ENCODE measurements at places on chromosomes 6 and 20. TPM values are rescaled to one million over a fixed set of nuclear protein-coding genes. Genes with fewer than 3 reads are reported as not detected.

GRCh38 chr20:24522452-24523330, 53.3 kb downstream of the SYNDIG1 start:
- no peak overlapping the region for H3K27ac ChIP-seq
- H3K27me3 ChIP-seq: peaks cover 4% of the 10 kb centered on the region
- H3K36me3 ChIP-seq: no peaks in the 10 kb centered on the region
- no peak overlapping the region for H3K4me3 ChIP-seq

DNA sequence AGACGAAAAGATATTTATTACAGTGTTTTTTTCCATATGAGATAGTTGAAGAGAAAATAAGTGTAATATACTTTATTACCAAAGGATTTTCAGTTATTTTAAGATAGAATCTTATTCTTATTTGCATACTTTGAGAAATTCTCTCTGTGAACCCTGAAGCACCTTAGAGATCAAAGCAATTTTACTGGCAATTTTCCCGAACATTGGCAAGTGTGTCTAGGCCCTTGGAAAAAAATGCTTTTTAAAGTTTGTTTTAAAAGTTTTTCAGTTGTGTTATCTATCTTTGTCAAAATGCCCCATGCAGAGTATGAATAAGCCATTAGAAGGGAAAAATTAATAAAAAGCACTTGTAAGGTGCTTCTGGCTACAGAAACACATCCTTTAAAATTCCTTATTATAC, 276.8 kb upstream of the HSF2 start:
- no peaks in the 10 kb centered on the region for H3K36me3 ChIP-seq
- no peak overlapping the region for H3K4me3 ChIP-seq
- H3K4me1 ChIP-seq: no peaks in the 10 kb centered on the region
- no peak overlapping the region for H3K27ac ChIP-seq
- H3K27me3 ChIP-seq: peaks cover 2% of the 10 kb centered on the region
- DNase-seq: no peak

- DNase-seq: no peak
- no peaks in the 10 kb centered on the region for H3K36me3 ChIP-seq
- H3K27ac ChIP-seq: no peak within 1 kb of the TSS
- no peak within 1 kb of the TSS for H3K4me3 ChIP-seq
These were observed at the start of gene FHL5 for GRCh38 chr6:96562886-96563285. Gene FHL5 (plus strand): TSS chr6:96563128. CDS start chr6:96603614, 40,486 bp downstream.

- no peak overlapping the region for H3K27ac ChIP-seq
- no peaks in the 10 kb centered on the region for H3K4me1 ChIP-seq
- no peak for DNase-seq
These were observed 129.2 kb downstream of the BCKDHB start for GRCh38 chr6:80235647-80236046.

DNA sequence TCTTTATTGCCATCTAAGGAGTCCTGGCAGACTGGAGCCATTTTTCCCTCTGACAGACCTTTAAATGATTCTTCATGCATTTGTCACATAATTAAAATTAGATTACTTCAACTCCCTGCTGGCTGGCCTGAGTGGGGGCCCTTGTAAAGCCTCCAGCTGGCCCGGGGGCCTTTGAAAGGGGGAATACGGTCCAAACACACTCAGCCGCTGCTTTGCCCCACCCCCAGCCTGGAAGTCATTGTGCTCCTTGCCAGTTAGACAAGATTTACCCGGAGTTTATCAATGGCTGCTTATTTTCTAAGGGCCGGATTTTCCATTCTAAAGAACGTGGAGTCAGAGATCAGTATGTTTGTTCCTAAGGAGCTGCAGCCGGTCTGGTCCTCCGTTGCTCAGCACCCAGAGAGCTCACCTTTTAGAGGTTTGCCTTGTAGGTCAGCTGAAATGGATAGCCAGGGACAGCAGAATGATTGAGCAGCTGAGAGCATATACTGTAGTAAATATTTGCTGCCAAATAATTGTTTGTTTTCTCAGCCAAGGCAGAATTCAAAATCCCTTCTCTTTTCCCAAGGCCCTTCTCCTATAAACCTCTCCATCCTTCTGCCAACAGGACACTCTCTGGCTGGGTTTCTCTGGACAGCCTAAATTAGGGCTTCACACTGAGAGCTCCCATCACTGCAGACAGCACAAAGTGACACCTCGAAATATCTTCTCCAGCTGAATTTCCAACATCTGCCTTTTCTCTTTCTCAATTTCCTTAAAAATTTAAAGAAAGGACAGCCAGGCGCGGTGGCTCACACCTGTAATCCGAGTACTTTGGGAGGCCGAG, 68.4 kb upstream of the RBM24 start:
- no peak for DNase-seq
- peaks cover 3% of the 10 kb centered on the region for H3K27me3 ChIP-seq
- H3K36me3 ChIP-seq: no peaks in the 10 kb centered on the region

- H3K36me3 ChIP-seq: no peaks in the 10 kb centered on the region
- H3K4me1 ChIP-seq: peaks cover 2% of the 10 kb centered on the region
- no peak overlapping the region for H3K27ac ChIP-seq
- H3K4me3 ChIP-seq: no peak overlapping the region
- H3K27me3 ChIP-seq: peaks cover 1% of the 10 kb centered on the region
- no peak for DNase-seq
These were observed 67.7 kb upstream of the CD93 start for GRCh38 chr20:23153696-23154341.

Gene VGLL2
- not detected for polyA plus RNA-seq

DNA sequence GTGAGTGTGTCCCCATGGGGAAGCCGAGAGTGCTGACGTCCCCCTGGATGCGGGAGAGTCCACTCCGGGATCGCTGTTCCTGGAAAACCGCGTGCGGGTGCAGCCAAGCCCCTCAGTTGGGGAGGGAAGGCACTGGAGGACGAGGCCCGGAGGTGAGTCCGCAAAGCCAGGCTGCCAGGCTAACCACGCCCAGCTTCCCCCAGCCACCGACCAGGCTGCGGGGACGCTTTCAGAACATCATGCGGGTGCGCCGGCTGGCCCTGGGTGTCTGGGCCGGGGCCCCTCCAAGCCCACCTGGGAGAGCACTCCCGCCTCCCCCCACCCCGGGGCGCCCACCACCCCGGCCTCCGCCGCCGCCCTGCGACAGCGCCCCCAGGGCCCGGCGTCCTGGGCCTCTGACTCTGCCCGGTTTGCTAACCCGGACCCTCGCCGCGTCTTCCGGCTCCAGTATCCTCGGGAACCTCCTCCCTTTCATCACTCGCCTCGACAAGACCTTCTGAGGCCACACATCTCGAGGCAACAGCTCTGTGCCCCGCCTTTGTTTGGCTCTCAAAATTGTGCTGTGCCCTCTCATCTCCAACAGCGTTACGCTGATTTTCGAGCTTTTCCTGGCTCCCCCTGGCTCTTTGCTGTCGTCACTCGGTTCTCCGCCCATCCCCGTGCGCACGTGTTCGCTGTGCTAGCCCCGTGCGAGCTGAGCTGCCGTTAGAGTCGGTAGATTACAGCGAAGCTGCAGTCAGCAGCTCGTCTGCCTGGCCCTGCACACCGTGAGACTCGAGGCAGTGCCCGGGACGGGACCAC, 47.1 kb upstream of the ENTPD6 start:
- peak overlapping the region; percentile 86 for H3K4me3 ChIP-seq
- H3K27me3 ChIP-seq: no peaks in the 10 kb centered on the region
- DNase-seq: peak; percentile 24
- peaks cover 4% of the 10 kb centered on the region for H3K36me3 ChIP-seq
- H3K27ac ChIP-seq: no peak overlapping the region
- peaks cover 7% of the 10 kb centered on the region for H3K4me1 ChIP-seq

DNA sequence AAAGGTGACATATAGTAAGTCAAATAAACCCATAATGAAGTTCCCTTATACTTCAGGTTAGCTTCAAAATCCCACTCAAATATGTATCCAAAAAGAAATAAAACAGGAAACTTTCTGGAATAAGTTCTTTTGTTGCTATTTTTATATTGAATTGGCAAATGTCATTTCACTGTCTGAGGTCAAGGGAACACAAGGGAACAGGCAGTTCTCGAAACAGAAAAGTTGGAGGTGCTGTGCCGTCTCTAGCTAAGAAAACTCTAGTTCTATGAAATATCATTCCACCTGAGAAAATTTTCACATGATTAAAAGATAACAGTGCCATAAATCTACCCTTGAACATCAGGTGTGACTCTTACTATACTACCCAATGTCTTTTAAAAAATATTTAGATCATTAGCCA, 358.5 kb downstream of the PRKN start:
- no peaks in the 10 kb centered on the region for H3K4me1 ChIP-seq
- H3K27ac ChIP-seq: no peak overlapping the region
- H3K36me3 ChIP-seq: no peaks in the 10 kb centered on the region
- DNase-seq: no peak

DNA sequence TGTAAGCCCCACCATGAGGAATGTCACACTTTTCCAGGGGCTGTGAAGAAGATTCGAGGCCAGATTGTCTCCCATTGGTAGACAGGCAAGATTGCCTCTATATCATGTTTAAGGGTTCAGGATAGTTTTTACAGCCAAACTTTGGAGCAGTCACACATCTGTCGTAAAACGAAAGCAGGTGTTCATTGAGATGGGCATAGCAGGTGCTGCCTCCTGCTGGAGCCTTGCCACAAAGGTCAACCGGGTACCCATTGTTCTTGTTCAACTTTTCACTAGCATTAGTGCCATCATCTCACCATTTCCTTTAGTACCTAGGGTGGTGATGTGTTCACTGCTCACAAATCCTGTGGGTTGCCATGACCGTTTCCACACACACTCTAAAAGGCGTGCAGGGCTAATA, 198.3 kb downstream of the HTR1B start:
- H3K36me3 ChIP-seq: no peaks in the 10 kb centered on the region
- no peak for DNase-seq
- H3K4me3 ChIP-seq: no peak overlapping the region
- H3K27me3 ChIP-seq: no peaks in the 10 kb centered on the region
- no peaks in the 10 kb centered on the region for H3K4me1 ChIP-seq
- no peak overlapping the region for H3K27ac ChIP-seq

GRCh38 chr6:168332020-168332419, 12.4 kb upstream of the DACT2 start:
- H3K4me1 ChIP-seq: peaks cover 38% of the 10 kb centered on the region
- no peaks in the 10 kb centered on the region for H3K36me3 ChIP-seq
- H3K27me3 ChIP-seq: peaks cover 17% of the 10 kb centered on the region
- no peak overlapping the region for H3K4me3 ChIP-seq

GRCh38 chr6:15254070-15254975, 8.5 kb downstream of the JARID2 start:
- no peak for DNase-seq
- H3K36me3 ChIP-seq: no peaks in the 10 kb centered on the region
- peak overlapping the region; percentile 100 for H3K27ac ChIP-seq
- H3K27me3 ChIP-seq: peaks cover 2% of the 10 kb centered on the region
- peak overlapping the region; percentile 47 for H3K4me3 ChIP-seq

GRCh38 chr6:147297663-147298316, 93.6 kb downstream of the STXBP5 start:
- H3K36me3 ChIP-seq: peaks cover 52% of the 10 kb centered on the region
- H3K27me3 ChIP-seq: peaks cover 2% of the 10 kb centered on the region
- peak overlapping the region; percentile 81 for H3K27ac ChIP-seq
- DNase-seq: peak; percentile 9
- H3K4me3 ChIP-seq: peak overlapping the region; percentile 74

GRCh38 chr6:35392111-35392702, 49.8 kb downstream of the PPARD start:
- no peaks in the 10 kb centered on the region for H3K36me3 ChIP-seq
- no peaks in the 10 kb centered on the region for H3K27me3 ChIP-seq
- no peak overlapping the region for H3K27ac ChIP-seq
- H3K4me3 ChIP-seq: no peak overlapping the region
- peaks cover 21% of the 10 kb centered on the region for H3K4me1 ChIP-seq

Gene PLTP
- polyA plus RNA-seq: 0.77 TPM

Gene OR2J3
- not detected for polyA plus RNA-seq

GRCh38 chr6:167290786-167291622, at the start of gene UNC93A:
Gene UNC93A (plus strand): TSS chr6:167291315. CDS start chr6:167291490, 175 bp downstream.
- no peak within 1 kb of the TSS for H3K27ac ChIP-seq

Gene LHFPL5
- not detected for polyA plus RNA-seq

DNA sequence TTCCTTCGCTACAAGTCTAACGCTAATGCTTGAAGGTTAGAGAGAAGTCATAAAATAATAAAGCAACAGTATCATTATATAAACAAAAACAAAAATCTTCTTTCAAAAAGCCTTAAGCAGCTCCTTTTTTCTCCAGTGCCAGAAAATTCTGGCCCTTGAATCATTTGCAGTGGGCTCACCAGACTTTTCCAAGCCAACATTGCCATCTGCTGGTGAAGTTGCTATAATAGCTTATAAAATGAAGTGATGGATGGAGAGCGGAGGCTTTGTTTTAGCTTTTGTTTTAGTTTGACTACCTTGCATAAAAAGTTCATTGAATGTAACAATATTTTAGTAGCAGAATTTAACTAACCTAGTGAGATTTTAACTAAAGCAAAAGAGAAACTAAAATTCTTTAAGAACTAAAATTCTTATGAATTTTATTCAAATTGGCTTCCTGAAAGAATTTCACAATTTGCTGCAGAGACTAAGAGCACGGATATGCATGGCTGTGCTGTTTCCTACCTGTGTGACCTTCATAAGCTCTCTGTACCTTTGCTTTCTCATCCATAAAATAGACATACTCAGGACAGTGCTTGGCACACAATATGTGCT, 44.8 kb upstream of the SLC2A12 start:
- peaks cover 2% of the 10 kb centered on the region for H3K27me3 ChIP-seq
- DNase-seq: peak; percentile 41
- no peaks in the 10 kb centered on the region for H3K4me1 ChIP-seq
- H3K4me3 ChIP-seq: no peak overlapping the region
- H3K27ac ChIP-seq: no peak overlapping the region

- peaks cover 9% of the 10 kb centered on the region for H3K27me3 ChIP-seq
- no peak for DNase-seq
- H3K36me3 ChIP-seq: no peaks in the 10 kb centered on the region
- H3K4me1 ChIP-seq: no peaks in the 10 kb centered on the region
- no peak overlapping the region for H3K27ac ChIP-seq
These were observed 50.6 kb downstream of the LAMA4 start for GRCh38 chr6:112203577-112204349.

GRCh38 chr6:131470534-131470933, 102.5 kb upstream of the ARG1 start:
- no peak overlapping the region for H3K4me3 ChIP-seq
- no peak for DNase-seq
- H3K27me3 ChIP-seq: peaks cover 4% of the 10 kb centered on the region
- H3K4me1 ChIP-seq: no peaks in the 10 kb centered on the region

Gene MRPS26
- polyA plus RNA-seq: 76.5 TPM

Gene PAX1
- not detected for polyA plus RNA-seq

DNA sequence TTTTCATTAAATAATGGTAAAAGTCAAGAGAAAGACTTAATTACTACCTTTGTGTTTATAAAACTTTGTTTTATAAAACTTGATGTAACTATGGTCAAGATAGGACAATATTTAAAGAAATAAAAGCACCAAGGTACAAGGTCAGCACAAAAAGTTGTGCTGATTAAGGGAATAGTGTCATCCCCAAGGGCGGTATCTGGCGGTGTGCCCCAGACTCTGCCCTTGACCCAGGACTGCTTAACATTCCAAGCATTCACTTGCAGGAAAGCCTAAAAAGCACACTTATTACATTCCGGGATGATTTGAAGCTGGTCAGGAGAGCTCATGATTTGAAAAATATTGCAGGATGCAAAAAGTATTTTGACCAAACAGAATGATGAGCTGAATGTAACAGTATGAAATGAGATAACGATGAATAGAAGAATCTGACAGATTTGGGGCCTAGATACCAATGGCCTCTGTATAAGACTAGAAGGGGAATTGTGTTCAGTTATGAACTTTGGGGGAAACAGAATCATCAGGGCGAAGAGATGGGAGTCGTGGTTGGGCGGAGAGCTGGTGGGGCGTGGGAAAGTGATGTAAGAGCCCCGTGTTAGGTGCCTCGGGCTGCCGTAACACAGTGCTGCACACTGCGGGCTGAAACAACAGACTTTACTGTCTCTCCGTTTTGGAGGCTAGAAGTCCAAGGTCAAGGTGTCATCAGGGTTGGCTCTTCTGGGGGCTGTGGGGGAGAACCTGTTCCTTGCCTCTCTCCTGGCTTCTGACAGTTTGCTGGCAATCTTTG, 77.2 kb downstream of the CDC5L start:
- no peak for DNase-seq
- no peak overlapping the region for H3K4me3 ChIP-seq
- H3K27ac ChIP-seq: no peak overlapping the region
- H3K4me1 ChIP-seq: peaks cover 18% of the 10 kb centered on the region
- H3K27me3 ChIP-seq: peaks cover 2% of the 10 kb centered on the region

Gene NRSN1
- not detected for polyA plus RNA-seq

Gene FKBP1C
- polyA plus RNA-seq: not detected

All from immature natural killer cell (primary cell).